GDM1 (cell line): ENCODE measurements at places on chromosomes 7 and 10.
A peak's percentile ranks its signal among the peaks of the same experiment; 100 is the strongest.

- no peak for DNase-seq
Measured at GRCh38 chr7:69600710-69601519, 2.6 kb downstream of the AUTS2 start.

DNA sequence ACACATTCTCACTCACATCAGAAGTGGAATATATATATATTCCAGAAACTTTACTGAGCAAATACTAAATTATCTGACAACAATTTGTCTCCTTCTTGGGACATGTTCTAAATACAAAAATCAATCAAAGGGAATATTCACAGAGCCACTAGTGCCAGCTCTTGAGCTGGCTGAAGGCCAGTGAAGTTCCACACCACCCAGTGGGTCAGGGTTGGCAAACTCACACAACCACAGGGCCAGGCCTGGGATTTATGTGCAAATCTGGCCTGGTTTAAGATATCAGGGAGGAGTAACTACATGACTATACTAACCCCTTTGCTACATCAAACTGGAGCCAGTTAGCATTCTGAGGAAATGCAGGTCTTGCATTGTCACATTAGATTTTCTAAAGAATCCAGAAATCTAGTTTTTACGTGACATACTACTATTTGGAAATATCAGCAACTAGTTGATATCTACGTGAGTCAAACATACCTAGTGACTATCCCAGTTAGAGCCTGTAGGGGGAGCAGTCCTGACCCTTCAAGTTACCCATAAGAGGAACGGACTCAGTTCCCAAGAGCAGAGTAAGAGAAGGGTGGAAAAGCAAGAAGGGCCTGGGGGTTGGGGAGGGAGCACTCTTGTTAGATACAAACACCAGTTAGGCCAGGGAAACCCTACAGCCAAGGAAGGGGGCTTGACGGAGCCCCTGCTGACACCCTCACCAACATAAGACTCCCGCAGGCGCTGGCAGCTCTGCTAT lies 600.4 kb downstream of the KCNMA1 start:
- DNase-seq: no peak

DNA sequence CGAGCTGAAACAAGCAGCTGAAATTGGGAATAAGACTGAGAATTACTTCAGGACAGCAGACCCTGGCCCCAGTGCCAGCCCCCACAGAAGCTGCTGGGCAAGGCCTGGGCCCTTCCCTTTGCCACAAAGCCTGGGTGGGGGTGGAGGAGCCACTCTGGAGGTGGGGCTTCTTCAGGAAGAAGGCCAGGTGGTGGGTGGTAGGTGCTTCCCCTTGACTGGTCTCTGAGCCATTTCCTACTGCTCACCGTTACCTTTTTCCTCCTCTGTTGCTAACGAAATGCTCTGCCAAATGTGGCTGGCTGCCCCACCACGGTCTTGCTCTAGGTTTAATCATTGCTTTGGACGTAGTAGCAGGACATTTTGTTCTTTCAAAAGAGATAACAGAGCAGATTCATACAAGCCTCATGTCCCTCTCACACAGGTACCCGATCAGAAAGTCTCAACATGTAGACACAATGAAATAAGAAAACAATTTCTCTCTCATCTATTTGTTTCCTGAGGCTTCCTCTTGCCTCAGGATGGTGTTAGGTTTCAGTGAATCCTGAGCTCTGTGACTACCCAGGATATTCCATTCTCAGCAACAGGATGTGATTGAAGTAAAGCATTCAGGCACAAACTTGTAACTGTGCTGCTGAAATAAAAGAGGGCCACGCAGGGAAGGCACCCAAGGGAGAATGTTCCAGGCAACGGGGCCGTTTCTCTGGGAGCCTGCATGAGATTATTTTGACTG lies 66.5 kb downstream of the WDR11 start:
- no peak for DNase-seq

- DNase-seq: no peak
Measured at GRCh38 chr7:105779856-105780780, 96.3 kb downstream of the ATXN7L1 start.

DNA sequence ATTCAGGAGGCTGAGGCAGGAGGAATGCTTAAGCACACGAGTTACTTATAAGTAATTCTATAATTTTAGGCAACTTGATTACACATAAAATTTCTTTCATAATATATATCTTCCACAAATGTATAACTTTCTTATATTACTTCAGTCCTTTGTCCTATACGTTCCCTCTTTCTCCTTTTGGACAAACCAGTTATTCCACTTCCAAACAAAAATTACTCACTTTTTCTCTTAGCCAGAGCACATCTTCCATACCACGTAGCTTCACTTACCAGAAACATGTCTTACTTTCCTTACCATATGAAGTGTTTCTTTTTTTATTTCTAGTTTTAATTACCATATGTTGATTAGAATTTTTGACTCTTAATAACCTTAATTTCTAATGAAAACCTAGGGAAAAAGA lies 64.6 kb downstream of the ARL5B start:
- DNase-seq: no peak

DNA sequence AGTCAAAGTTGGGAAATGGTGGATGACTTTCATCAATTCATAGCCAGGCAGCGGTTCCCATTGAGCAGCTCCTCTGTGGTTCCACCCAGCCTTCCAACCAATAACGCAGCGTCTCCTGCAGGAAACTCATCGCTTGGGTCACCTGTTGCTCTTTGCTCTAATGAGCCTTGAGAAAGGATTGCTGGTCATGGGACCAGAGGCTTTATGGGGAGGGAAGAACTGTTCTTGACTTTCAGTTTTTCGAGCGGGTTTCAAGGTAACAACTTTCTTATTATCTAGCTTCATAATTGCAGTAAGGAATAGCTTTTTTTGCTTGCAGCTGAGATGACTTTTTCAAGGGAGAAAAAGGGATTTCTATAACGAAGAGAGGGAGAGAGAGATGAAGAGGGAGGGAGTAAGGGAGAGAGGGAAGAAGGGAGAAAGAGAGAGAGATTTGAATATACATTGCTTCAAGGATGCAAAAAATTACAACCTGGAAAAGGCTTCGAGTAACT lies 405 bp upstream of the ENTPD1 start:
- no peak for DNase-seq

- DNase-seq: peak; percentile 32
Measured at GRCh38 chr7:22782616-22783232, 39.9 kb downstream of the TOMM7 start.

GRCh38 chr7:74479961-74480829 lies 26.5 kb downstream of the GTF2IRD1 start:
- no peak for DNase-seq

DNA sequence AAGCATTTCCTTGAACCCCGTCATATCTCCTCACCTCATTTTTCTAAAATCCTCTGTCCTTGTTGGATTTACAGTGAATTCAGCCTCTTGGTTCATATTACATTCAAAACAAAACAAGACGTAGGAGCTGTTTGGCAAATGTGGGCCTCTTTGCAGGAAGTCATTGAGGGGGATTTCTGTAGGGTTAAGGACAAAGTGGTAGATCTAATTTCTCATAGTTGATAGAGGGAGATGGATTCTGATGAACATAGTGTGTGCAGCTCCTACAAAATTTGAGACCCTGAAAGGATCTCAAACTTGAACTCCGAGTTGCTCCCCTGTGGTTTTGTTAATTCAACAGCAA lies 682 bp downstream of the TBXAS1 start:
- peak; percentile 18 for DNase-seq

- DNase-seq: no peak
Measured at GRCh38 chr10:95426482-95426881, 134.7 kb downstream of the SORBS1 start.

DNA sequence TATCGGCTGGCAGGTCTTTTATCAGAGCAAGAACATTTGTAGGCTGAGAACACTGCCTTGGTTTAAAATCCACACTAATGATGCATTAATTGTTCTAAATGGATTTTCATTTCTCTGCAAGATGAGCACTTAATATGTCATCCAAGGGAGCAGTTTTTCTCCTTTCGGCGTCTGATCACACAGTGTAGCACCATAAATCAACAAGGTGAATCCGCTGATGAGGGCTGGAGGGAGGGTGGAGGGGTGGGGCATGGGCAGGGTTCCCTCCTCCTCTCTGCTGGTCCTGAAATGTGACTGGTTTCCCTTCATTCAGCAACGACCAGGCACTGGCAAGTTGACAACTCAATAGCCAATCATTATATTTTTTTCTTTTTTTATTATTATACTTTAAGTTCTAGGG lies 45.6 kb downstream of the ADAM12 start:
- no peak for DNase-seq

- DNase-seq: no peak
Measured at GRCh38 chr7:585229-585711, 65.6 kb upstream of the PDGFA start.

DNA sequence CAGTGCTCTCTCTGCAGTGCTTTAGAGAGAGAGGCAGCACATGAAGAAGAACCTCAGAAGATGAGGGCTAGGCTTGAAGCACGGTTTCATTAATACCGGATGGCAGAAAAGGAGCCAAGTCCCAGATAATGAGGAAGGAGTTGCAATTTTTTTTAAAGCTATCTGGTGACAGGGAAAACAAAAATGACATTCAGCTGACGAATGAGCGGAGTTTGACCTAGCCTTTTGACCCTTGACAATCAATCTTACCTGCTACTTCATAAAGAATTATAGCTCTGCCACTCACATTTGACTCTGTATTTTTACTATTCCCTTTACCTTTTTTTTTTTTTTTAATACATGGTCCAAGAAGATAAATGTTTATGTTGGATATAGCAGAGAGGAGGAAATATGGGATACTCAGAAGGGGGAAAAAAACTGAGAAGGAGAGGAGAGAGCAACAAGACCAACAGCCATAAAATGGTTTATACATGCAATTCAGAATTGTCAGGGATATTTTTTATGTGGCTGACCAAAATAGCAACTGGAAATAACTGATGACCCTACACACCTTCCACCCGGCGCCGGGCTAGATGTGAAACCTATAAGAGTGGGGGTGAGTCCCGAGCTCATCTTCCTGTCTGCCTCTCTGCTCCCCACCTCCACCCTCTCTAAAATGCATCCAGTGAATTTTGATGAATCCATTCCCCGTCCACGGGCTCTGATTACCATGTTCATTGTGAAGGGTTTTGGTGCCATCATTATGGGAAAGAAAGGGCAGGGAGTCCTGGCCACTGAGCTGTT lies 274.4 kb upstream of the YAE1 start:
- no peak for DNase-seq

DNA sequence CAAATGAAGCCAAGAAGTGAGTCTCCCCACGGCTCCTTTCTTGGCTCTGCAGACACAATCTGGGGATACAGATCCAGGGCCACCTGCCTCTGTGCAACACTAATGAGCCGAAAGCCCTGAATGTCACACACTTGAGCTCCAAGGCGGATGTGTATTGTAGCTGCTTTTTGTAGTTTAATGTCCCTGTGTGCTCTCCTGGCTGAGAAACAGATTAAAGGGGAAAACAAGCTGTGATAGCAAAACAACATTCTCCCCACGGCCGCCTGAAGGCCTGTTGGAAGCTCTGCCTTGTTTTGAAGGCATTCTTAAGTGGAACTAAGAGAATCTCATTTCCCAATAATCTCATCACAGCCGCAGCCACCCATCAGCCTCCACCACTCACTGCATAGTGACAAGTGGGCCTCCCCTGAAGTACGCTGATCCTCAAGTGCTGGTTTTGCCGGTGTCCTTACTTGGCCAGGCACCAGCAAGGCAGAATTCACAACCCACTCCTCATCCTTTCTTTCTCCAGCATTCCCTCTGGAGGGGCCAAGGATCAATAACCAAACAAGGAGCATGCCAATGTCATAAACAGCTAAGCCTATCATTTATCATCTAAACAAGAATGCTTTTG lies 44.4 kb upstream of the AMPH start:
- no peak for DNase-seq

DNA sequence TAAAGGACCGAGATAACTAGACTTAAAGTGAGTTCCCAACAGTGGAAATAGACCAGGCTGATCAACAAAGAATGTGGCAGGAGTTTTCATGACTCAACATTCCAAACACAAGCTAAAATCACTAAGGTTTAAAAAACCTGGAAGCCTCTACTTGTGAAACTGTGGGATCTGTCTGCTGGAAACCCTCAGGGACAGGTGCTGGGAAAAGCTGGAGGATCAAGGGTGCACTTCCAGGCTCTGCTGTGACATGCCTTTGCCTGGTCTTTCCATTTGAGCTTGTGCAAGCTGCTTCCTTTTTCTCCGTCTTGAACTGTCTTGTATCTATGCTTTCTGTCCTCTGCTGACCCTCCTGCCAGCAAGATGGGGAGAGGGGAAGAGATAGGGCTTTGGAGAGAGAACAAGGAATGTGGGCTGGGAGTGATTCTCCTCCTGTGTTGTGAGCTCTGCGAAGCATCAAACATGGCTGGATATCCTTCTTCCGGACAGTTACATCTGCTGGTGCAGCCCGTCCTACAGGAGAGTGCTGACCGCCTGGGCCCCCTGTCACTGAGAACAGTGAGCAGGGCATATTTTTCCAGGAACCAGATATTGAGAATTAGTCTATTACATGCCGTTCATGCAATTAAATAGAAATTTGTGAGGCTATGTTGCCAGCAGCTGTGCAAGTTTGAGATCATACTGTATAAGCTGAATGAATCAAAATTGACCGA lies 25.5 kb downstream of the ARHGAP22 start:
- no peak for DNase-seq

DNA sequence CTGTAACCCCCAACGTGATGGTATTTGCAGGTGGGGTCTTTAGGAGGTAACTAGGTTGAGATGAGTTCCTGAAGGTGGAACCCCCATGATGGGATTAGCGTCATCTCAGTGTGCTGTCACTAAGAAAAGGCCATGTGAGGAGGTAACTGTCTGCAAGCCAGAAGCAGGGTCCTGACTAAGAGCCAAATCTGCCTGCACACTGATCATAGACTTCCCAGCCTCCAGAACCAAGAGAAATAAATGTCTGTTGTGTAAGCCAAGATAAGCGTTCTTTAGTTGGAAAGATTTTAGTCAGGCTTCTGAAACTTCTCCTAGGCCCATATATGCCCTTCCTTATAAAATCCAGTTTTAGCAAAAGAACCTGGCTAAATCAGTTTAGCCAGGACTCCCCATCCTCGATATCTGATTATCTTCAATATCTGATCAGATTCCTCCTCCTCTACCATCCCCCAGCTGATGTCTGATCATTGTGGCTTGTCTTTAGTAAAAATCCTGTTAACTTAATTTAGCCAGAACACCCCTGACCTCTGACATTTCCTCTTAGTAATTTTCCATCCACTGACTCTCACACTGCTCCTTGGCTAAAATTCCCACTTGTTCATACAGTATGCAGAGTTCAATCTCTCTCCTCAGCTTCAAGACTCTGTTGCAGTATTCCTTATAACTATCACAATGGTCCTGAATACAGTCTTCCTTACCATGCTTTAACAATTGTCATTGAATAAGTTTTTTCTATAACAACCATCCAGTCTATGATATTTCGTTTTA lies 835.4 kb upstream of the PHF14 start:
- DNase-seq: no peak
